ENCODE measurements at places on chromosomes 2 and 18. TPM values are rescaled to one million over a fixed set of nuclear protein-coding genes. Genes with fewer than 3 reads are reported as not detected.

Gene SERPINB3
- total RNA-seq: not detected

- DNase-seq: no peak
- no peak overlapping the region for H3K4me3 ChIP-seq
- H3K4me1 ChIP-seq: no peaks in the 10 kb centered on the region
- no peaks in the 10 kb centered on the region for H3K27me3 ChIP-seq
These were observed 46.9 kb upstream of the CYP20A1 start for GRCh38 chr2:203191961-203192360.

DNA sequence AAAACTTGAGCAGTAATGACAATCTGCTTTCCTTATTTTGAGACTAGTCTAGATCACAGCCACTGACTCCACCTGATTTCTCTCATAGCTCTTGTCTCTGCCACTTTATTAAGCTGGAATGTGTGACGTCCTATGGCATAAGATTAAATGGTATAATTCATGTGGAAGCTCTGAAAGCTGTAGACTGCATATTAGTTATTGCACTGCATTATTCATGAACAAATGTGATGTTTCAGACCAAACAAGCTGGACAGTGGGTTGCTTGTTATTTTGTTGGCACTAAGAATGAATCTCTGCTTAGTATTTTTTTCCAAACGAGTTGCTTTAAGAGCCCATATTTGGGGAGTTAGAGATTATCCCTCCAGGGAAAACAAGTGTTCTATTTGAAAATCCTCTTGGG is 1218.5 kb downstream of the SUCLG1 start:
- no peak for DNase-seq
- H3K27ac ChIP-seq: no peak overlapping the region
- no peaks in the 10 kb centered on the region for H3K36me3 ChIP-seq
- no peak overlapping the region for H3K4me3 ChIP-seq
- no peaks in the 10 kb centered on the region for H3K4me1 ChIP-seq

DNA sequence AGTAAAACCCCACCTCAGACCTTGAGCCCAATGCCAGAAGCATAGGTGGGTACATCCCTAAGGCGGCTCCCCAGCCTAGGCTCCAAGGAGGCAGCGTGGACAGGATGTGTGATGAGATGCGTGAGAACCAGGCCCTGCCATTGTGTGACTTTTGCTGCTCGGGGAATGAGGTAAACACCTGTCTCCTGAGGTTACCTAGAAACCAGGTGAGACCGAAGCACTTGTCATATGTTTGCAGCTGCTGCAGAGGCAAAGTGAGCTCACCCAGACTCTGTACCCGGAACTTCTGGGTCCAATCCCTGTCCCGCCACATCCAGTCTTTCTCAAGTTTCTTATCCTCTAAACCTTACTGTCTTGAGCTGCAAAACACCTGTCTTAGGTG is 3.4 kb downstream of the FBLN7 start:
- peaks cover 11% of the 10 kb centered on the region for H3K4me1 ChIP-seq
- H3K4me3 ChIP-seq: no peak overlapping the region
- H3K36me3 ChIP-seq: no peaks in the 10 kb centered on the region
- H3K27ac ChIP-seq: no peak overlapping the region
- DNase-seq: no peak
